ENCODE measurements at places on chromosomes 3 and 15. TPM values are rescaled to one million over a fixed set of nuclear protein-coding genes. Genes with fewer than 3 reads are reported as not detected.
A peak's percentile ranks its signal among the peaks of the same experiment; 100 is the strongest.

GRCh38 chr15:35506272-35506870 lies 39.6 kb downstream of the DPH6 start:
- H3K36me3 ChIP-seq = no peaks in the 10 kb centered on the region
- no peak for DNase-seq
- H3K27ac ChIP-seq = peak overlapping the region; percentile 29
- H3K4me3 ChIP-seq = no peak overlapping the region
- no peaks in the 10 kb centered on the region for H3K4me1 ChIP-seq

DNA sequence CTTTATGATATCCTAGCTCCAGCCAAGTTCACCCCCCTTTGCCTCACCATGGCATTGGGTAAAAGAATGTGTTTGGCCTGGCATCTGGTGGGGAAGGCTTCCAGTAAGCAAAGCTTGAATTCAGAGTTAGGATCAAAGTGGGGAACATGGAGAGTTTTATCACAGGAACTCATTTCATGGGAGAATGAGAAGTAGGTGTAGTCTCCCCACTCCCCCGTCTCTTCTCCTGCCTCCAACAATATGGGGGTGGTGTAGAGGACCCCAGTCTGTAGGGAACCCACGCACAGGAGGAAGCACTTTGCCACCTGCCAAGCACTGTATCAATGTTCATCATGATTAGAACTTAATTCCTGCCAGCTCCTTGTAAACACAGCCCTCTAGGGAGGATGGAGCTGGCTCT lies 200.5 kb downstream of the UACA start:
- no peak overlapping the region for H3K4me3 ChIP-seq
- H3K27ac ChIP-seq = no peak overlapping the region
- peaks cover 9% of the 10 kb centered on the region for H3K4me1 ChIP-seq
- peaks cover 10% of the 10 kb centered on the region for H3K27me3 ChIP-seq
- H3K36me3 ChIP-seq = no peaks in the 10 kb centered on the region

DNA sequence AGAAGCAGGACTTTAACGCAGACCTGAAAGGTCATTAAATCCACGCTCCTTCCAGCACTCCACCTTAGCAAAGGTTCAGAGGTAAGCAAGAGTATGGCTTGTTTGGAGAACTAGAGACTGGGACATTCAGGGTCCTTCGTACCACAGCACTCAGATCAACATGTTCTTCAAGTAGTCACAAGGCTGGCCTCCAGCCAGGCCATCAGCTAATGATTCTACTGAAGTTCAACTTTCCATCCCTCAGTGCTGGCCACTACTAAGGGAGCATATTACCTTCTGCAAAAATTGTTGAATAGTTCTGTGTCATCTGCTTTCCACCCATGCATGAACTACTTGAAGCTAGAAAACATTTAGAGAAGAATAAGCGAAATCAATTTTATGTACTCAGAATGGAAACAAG lies 17.6 kb downstream of the CD200R1L start:
- no peak overlapping the region for H3K27ac ChIP-seq
- no peaks in the 10 kb centered on the region for H3K4me1 ChIP-seq
- H3K27me3 ChIP-seq = no peaks in the 10 kb centered on the region
- no peak for DNase-seq
- H3K36me3 ChIP-seq = no peaks in the 10 kb centered on the region
- no peak overlapping the region for H3K4me3 ChIP-seq

GRCh38 chr3:161500068-161500796 lies 3.6 kb downstream of the OTOL1 start:
- H3K27ac ChIP-seq = no peak overlapping the region
- H3K4me1 ChIP-seq = no peaks in the 10 kb centered on the region
- no peak for DNase-seq
- no peaks in the 10 kb centered on the region for H3K27me3 ChIP-seq

DNA sequence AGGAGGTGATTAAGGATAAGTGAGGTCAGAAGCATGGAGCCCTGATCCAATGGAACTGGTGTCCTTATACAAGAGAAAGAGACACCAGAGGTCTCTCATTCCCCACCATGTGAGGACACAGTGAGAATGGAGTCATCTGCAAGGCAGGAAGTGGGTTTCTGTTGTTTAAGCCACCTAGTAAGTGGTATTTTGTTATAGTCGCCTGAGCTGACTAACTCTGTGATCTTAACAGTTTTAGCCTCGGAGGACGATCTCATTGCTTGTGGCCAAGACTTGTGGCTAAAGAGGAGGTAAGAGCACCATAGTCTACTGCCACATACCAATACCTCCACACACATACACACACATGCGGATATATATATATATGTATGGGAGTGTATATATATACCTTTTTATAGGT lies 73.8 kb downstream of the MCTP2 start:
- H3K4me1 ChIP-seq = no peaks in the 10 kb centered on the region
- no peak for DNase-seq
- H3K4me3 ChIP-seq = no peak overlapping the region
- H3K27me3 ChIP-seq = no peaks in the 10 kb centered on the region

- H3K4me3 ChIP-seq = no peak overlapping the region
- no peaks in the 10 kb centered on the region for H3K36me3 ChIP-seq
- H3K4me1 ChIP-seq = no peaks in the 10 kb centered on the region
- no peaks in the 10 kb centered on the region for H3K27me3 ChIP-seq
These were observed 57.4 kb downstream of the ZNF148 start for GRCh38 chr3:125317761-125318160.

- H3K4me1 ChIP-seq = peaks cover 32% of the 10 kb centered on the region
- no peaks in the 10 kb centered on the region for H3K27me3 ChIP-seq
- DNase-seq = peak; percentile 80
These were observed 98.9 kb upstream of the TLE3 start for GRCh38 chr15:70196372-70197316.

DNA sequence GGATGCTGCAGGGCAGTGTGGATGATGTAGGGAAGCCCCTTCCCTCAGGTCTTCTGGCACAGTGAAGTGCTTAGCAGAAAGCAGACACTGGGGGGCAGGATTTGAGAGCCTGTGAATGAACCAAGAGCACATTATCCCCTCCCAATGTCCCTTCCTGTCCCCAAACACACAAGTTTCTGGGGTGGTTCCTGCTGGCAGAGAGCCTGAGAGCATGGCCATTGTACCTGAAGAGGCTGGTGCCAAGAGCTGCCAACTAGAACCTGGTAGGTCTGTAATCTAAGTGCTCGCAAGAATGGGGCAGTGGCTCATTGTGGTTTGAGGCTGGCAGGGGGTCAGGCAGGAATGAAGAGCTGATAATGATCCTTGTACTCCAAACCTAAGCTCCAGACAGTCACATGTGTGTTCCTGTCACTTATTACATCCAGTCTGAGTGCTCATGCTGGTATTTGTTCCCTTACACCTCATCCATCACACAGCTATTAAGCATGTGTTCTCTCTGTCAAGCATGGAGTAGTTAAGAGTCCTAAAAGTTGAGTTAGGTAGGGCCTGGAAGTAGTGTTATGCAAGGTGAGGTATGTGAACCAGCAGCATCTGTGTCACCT lies 6.7 kb upstream of the CCR1 start:
- no peaks in the 10 kb centered on the region for H3K4me1 ChIP-seq
- no peak overlapping the region for H3K4me3 ChIP-seq
- no peak overlapping the region for H3K27ac ChIP-seq
- no peaks in the 10 kb centered on the region for H3K36me3 ChIP-seq
- no peak for DNase-seq

GRCh38 chr3:172658344-172659245 lies 52.3 kb downstream of the NCEH1 start:
- H3K27me3 ChIP-seq = no peaks in the 10 kb centered on the region
- no peaks in the 10 kb centered on the region for H3K4me1 ChIP-seq
- no peak overlapping the region for H3K27ac ChIP-seq
- no peak overlapping the region for H3K4me3 ChIP-seq
- no peak for DNase-seq

GRCh38 chr15:83449937-83450506 lies 2.9 kb downstream of the SH3GL3 start:
- DNase-seq = no peak
- H3K4me3 ChIP-seq = no peak overlapping the region
- H3K27ac ChIP-seq = no peak overlapping the region
- H3K27me3 ChIP-seq = no peaks in the 10 kb centered on the region
- H3K4me1 ChIP-seq = peaks cover 8% of the 10 kb centered on the region

GRCh38 chr3:57234613-57235575 lies 7.4 kb downstream of the APPL1 start:
- H3K36me3 ChIP-seq = peaks cover 12% of the 10 kb centered on the region
- H3K27ac ChIP-seq = no peak overlapping the region
- no peaks in the 10 kb centered on the region for H3K4me1 ChIP-seq
- no peak overlapping the region for H3K4me3 ChIP-seq
- no peaks in the 10 kb centered on the region for H3K27me3 ChIP-seq

- no peaks in the 10 kb centered on the region for H3K36me3 ChIP-seq
- DNase-seq = no peak
- H3K4me1 ChIP-seq = no peaks in the 10 kb centered on the region
- no peaks in the 10 kb centered on the region for H3K27me3 ChIP-seq
- no peak overlapping the region for H3K4me3 ChIP-seq
These were observed 12.7 kb downstream of the GRM2 start for GRCh38 chr3:51719410-51720025.

GRCh38 chr15:75067123-75067830 lies 43.9 kb downstream of the PPCDC start:
- no peaks in the 10 kb centered on the region for H3K4me1 ChIP-seq
- H3K36me3 ChIP-seq = no peaks in the 10 kb centered on the region
- H3K27me3 ChIP-seq = no peaks in the 10 kb centered on the region
- no peak for DNase-seq
- H3K27ac ChIP-seq = no peak overlapping the region

- peaks cover 28% of the 10 kb centered on the region for H3K4me1 ChIP-seq
- no peaks in the 10 kb centered on the region for H3K27me3 ChIP-seq
- no peak overlapping the region for H3K4me3 ChIP-seq
- no peaks in the 10 kb centered on the region for H3K36me3 ChIP-seq
These were observed 27.0 kb downstream of the PEAK1 start for GRCh38 chr15:77392762-77393470.

GRCh38 chr3:33581666-33582065 lies 136.4 kb downstream of the CLASP2 start:
- no peak for DNase-seq
- H3K4me3 ChIP-seq = no peak overlapping the region
- no peaks in the 10 kb centered on the region for H3K27me3 ChIP-seq
- H3K36me3 ChIP-seq = peaks cover 74% of the 10 kb centered on the region
- no peaks in the 10 kb centered on the region for H3K4me1 ChIP-seq

- no peak overlapping the region for H3K27ac ChIP-seq
- no peaks in the 10 kb centered on the region for H3K36me3 ChIP-seq
- no peak for DNase-seq
- no peak overlapping the region for H3K4me3 ChIP-seq
These were observed 75.3 kb downstream of the ZNF609 start for GRCh38 chr15:64535460-64536243.

DNA sequence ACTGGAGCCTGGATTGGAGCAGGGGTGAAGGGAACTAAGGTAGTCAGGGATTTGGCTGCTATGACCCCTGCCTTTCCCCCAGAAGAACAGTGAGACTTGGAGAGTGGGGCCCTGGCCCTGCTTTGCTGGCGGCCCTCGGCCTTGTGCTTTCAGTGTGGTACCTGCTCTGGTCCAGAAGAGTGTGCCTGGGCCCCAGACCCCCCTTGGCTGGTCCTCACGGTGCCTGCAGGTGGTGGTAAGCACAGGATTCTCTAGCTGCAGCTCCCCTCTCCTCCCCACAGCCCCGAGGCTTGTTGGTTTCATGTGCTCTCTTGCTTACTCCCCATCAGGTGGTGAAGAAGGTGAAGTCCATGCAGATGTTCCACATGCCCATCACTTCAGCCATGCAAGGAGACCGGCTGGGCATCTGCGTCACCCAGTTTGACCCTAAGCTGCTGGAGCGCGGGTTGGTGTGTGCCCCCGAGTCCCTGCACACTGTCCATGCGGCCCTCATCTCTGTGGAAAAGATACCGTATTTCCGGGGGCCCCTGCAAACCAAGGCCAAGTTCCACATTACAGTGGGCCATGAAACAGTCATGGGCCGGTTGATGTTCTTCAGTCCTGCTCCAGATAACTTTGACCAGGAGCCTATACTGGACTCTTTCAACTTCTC lies 125.7 kb downstream of the DNAJB8 start:
- DNase-seq = peak; percentile 48
- H3K27ac ChIP-seq = no peak overlapping the region
- no peak overlapping the region for H3K4me3 ChIP-seq
- H3K4me1 ChIP-seq = no peaks in the 10 kb centered on the region
- H3K36me3 ChIP-seq = peaks cover 12% of the 10 kb centered on the region

- no peak overlapping the region for H3K4me3 ChIP-seq
- H3K27ac ChIP-seq = no peak overlapping the region
- no peaks in the 10 kb centered on the region for H3K4me1 ChIP-seq
- DNase-seq = no peak
These were observed 44.9 kb downstream of the SPATA16 start for GRCh38 chr3:173096140-173096539.

GRCh38 chr3:72303926-72304325 lies 519.0 kb upstream of the PROK2 start:
- no peaks in the 10 kb centered on the region for H3K27me3 ChIP-seq
- H3K36me3 ChIP-seq = no peaks in the 10 kb centered on the region
- H3K27ac ChIP-seq = no peak overlapping the region
- no peak for DNase-seq
- peaks cover 5% of the 10 kb centered on the region for H3K4me1 ChIP-seq

GRCh38 chr15:51062736-51063135 lies 32.0 kb downstream of the TNFAIP8L3 start:
- peaks cover 5% of the 10 kb centered on the region for H3K4me1 ChIP-seq
- no peak for DNase-seq
- H3K27ac ChIP-seq = no peak overlapping the region
- no peaks in the 10 kb centered on the region for H3K27me3 ChIP-seq

DNA sequence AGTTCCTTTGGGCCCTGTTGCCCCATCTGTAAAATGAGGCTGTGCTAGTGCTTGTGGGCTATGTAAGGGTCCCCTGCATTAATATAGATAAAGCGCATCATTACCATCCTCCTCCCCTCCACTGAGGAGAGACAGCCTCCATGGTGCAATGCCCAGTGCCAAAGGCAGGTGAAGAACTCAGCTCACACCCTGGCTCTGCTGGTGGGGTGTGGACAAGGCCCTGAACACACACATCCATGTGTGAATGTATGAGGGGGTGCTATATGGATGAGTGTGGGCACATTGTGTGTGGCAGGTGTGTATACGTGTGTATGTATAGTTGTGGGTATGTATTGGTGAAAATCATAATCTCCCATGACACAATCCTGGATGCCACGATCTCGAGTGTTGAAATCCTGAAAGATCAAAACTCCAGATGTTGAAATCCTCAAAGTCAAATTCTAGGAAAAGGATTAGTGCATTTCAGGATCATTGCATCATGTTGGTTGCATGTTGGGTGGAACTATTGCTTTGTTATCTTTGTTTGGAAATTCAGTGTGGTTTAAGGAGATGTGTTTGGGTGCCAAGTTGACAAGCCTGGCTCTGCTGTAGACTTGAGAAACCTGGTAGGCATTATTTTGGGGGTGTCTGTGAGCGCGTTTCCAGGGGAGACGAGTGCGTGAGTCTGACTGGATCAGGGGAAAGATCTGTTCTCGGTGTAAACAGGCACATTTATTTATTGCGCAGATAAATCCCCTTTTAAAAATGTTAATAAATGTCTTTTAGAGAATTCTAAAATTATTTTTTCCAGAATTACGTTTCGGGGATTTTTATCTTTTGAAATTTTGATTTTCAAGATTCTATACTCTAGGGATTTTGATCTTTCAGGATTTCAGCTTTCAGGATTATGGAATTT lies 42.0 kb upstream of the SEC61A1 start:
- no peaks in the 10 kb centered on the region for H3K36me3 ChIP-seq
- DNase-seq = no peak
- H3K27me3 ChIP-seq = peaks cover 47% of the 10 kb centered on the region
- no peak overlapping the region for H3K4me3 ChIP-seq
- no peaks in the 10 kb centered on the region for H3K4me1 ChIP-seq

CCDC39 gene
- total RNA-seq = not detected

CCR5 gene
- 2.0 TPM for total RNA-seq

MYO5C gene
- 6.0 TPM for total RNA-seq

NR1D2 gene
- 63.7 TPM for total RNA-seq

MAGI1 gene
- total RNA-seq = 47.8 TPM

LRRIQ4 gene
- not detected for total RNA-seq

TMOD3 gene
- 10.7 TPM for total RNA-seq

CPEB1 gene
- total RNA-seq = 11.1 TPM

KBTBD13 gene
- total RNA-seq = not detected

LMLN gene
- 6.4 TPM for total RNA-seq

DBR1 gene
- total RNA-seq = 15.1 TPM
